ENCODE measurements at places on chromosomes 1 and 21. TPM values are rescaled to one million over a fixed set of nuclear protein-coding genes. Genes with fewer than 3 reads are reported as not detected.

The GLIS1 gene
- total RNA-seq, result not detected

The ADAMTS4 gene
- total RNA-seq, result 0.82 TPM

The WDTC1 gene
- total RNA-seq, result 24.7 TPM

The ORC1 gene
- 38.4 TPM for total RNA-seq

The ATP1A2 gene
- total RNA-seq, result not detected

The NR5A2 gene
- total RNA-seq, result not detected

The PYCR2 gene
- total RNA-seq, result 126 TPM

The FBXO2 gene
- total RNA-seq, result 6.0 TPM

The CHODL gene
- not detected for total RNA-seq

The LCE7A gene
- total RNA-seq, result not detected

The CD1B gene
- total RNA-seq, result not detected

The SYT11 gene
- total RNA-seq, result 11.9 TPM

The CLEC20A gene
- total RNA-seq, result not detected

The OR2L5 gene
- total RNA-seq, result not detected

DNA sequence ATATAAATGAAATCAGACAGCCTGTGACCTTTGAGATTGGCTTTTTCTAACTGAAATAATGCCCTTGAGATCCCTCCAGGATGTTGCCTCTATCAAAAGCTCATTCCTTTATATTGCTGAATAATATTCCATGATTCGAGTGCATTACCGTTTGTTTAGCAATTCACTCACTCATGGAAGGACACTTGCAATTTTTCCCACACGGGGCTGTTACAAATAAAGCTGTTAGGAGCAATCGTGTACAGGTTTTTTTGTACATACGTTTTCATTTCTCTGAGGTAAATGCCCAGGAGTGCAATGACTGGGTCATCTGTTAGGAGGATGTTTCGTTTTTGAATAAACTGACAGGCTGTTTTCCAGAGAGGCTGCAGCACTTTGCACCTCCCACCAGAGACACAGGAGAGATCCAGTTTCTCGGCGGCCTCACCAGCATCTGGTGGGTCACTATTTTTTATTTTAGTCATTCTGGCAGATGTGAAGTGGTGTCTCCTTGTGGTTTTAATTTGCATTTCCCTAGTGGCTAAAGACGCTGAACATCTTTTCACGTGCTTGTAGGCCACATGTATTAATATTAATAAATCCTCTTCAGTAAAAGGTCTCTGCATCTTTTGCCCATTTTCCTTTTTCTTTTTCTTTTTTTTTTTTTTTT, 11.0 kb downstream of the PRDM15 start:
- no peak for DNase-seq

DNA sequence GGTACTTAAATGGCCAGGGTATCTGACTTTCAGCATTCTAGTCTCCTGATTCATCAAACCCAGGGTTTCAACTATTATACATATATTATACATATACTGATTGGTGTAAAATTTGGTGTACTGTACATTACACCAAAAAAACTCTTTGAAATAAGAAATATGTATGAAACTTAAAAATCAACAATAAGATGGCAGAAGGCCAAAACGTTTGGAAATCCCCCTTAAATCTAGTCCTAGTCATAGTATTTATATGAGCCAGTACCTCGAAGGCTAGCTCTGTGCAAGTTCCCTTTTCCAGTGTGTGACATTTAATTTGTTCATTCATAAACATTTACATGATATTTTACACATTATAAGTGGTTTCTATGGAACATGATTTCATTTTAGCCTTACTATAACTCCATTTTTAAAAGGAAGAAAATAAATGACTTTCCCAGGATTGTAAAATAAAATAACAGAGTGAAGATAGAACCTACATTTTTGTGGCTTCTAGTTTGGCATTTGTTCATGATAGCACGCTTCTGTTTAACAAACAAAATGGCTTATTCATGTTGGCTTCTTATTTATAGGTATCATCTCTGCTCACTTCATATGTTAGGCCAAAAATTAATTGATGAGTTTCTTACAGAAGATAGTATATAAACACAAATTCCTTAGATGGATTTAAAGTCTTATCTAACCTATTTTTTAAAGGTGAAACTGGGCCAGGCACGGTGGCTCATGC, 18.8 kb upstream of the ZNF281 start:
- DNase-seq, result no peak

DNA sequence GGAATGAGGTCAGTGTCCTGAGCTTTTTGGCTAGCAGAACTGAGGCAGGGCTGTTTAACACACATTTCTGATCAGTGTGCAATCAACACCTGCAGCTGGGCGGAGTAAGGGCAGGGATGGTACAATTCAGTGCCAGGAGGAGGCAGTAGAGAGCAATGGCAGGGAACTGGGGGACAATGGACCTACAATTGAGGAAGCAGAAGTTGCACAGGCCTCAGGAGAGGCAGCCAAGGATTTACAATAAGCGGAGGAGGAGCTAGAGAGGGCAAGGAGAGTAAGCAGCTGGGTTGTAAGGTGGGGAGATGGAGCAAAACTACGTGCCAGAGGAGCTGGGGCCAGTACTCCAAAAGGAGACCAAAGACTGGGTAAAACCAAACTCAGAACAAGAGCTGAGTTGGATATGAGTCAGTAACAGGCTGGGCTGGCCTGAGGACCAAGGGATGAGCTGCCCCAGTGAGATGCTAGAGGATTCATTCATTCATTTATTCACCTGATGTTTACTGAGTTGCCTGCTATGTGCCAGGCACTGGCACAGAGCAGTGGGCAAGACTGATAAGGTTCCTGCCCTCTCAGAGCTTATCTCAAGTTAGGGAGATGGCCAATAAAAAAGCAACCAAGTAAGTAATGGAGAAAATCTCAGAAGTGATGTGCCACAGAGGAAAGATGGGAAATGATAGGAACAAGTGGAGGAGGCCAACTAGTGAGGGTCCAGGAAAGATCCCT, 10.4 kb upstream of the GALE start:
- peak; percentile 75 for DNase-seq

DNA sequence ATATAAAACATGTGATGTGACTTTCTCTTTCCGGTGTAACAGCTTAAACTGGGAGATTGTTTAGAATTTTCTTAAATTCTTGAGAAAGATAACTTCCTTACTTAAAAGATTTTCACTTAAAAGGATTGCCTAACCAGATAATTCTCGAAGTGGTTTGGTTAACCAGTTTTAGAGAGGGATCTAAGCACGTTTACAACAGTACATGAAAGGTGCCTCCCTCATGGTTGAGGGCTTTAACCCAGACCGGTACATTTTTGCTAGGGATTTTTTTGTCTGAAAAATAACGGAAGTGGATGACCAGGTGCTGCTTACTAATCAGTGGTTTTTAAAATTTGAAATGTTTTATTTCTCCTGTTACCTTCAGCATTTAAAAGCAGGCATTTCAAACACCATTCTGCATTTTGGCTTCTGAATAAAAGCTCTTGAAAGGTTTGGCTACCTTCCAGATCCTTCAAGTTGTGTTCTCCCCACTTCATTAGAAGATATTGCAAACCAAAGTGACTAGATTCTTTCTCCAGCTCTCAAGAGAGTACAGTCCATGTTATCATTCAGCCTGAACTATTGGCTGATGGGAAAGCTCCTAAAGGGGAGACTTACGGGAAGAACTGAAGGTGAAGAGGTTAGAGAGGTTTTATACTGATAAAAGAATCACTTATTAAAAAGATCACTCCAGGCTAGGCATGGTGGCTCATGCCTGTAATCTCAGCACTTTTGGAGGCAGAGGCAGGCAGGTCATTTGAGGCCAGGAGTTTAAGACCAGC, 12.8 kb downstream of the S100PBP start:
- no peak for DNase-seq

- no peak for DNase-seq
These were observed 577.0 kb downstream of the LMO4 start for GRCh38 chr1:87905651-87906050.

GRCh38 chr1:53140451-53140850, 2.0 kb downstream of the SLC1A7 start:
- no peak for DNase-seq

GRCh38 chr1:236000781-236001180, 64.1 kb downstream of the NID1 start:
- no peak for DNase-seq

- DNase-seq, result no peak
These were observed 2.1 kb upstream of the EDN2 start for GRCh38 chr1:41486371-41487125.

- DNase-seq, result no peak
These were observed 154.0 kb downstream of the VPS13D start for GRCh38 chr1:12383786-12384185.

GRCh38 chr1:39305555-39305954, 101.1 kb downstream of the MACF1 start:
- DNase-seq, result no peak

GRCh38 chr1:100607628-100608240, 69.8 kb downstream of the GPR88 start:
- no peak for DNase-seq

DNA sequence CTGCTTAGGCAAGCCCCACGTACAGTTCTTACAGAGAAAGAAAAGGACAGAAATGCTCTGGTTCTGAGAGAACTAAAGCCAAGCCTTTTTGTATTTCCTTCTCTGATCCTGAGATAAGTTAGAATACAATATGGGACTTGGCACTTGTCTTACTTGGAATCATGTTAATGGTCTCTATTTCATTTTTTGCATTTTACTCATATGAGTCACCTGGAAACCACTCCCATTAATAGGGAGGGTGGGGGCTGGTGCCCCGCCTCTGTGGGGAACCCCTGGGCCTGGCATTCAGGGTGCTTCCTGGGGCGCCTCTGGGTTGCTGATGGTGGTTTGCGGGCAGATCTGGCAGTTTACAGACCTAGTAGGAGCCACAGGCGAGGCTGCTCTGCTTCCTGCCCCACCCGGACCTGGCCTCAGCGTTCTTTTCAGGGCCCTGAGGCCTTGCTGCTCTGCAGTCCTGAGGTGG, 26.7 kb downstream of the TSPAN2 start:
- peak; percentile 96 for DNase-seq

GRCh38 chr1:61724506-61724812, 482 bp downstream of the TM2D1 start:
- DNase-seq, result no peak

- no peak for DNase-seq
These were observed 1538.3 kb downstream of the NCAM2 start for GRCh38 chr21:22536509-22536908.

DNA sequence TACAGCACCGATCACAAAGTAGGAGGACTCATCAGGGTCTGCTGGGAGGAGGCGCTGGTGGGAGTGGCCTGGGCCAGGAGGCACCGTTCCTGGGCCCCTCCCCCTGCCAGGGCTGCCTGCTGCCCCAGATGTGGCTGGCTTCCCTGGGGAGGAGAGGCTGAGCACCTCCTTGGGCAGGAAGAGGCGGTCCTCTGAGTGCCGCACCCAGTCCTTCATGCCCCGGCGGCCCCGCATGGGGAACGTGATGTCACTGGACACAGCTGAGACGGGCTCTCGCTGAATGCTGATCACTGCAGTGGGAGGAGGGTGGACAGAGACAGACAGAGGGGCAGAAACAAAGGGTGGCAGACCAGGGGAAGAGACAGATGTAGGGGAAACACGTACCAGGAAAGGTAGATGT, 24.8 kb downstream of the ADGRB2 start:
- peak; percentile 67 for DNase-seq

DNA sequence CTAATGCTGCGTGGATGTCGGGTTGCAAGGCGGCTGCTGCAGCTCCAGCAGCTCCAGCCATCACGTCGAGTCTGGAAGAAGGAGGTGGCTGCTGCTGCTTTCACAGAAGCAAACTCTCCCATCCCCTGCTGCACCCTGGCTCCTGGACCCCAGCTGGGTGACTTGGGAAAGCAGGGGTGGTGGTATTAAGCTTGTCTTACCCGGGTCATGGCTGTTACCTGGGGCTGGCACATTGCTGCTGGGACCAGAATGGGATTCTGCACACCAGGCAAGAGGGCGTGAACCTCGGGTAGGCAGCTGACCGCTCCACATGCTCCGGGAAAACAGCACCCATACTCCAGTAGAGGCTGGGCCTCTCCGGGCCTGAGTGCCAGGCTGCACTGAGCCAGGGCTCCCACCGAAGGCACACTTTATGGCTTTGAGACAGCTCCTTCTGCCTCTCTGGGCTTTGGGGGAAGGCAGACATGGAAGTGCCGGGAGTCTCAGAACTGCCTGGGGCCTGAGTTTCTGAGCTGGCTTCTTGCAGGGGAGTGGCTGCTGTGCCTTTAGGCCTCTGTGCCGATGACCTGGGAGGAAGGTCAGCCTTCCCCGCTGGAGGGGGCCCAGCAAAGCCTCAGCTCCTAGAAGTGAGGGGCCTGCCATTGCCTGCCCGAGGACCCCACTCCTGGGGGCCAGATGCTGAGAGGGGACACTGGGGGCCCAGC, 1.2 kb downstream of the SMIM1 start:
- DNase-seq, result no peak

DNA sequence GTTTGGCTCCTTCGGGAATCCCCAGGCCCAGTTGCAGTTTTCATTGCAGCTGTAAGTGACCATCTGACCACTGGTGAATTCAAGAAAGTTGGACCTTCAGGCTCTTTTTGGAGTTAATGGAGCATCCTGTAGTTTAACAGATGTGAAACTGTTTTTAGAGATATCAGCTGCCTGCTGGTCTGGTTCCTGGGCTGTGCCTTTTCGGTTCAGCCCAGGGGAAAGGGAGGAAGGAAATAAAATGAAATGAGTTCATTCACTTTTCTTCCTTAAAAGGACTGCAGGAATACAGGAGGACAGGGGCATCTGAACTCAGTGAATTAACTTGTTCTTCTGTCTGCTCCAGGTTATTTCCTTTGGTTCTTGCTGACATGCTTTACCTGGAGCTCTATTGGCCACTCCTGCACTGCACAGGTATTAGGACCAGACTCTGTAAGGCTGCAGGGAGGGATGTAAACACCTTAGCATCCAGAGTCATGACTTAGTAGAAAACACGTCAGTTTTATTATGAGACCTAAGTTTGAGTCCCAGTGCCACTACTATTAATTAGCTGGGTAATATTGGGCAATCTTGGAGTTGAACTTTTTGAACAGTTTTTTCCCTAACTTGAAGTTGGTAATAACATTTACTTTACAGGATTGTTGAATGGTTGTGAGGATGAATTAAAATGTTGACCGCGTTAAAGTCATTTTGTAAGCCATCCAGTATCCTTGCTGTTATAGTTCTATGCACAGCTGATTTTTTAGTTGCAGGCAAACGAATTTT, 83.6 kb downstream of the LRRC8D start:
- DNase-seq, result no peak

All from activated CD8-positive, alpha-beta T cell treated with anti-CD3 and anti-CD28 coated beads, Interleukin-2, amount 10 ng/mL, durations not matched to agents 7 days and 5 days (primary cell).